ENCODE measurements at places on chromosomes 12 and 14.
A peak's percentile ranks its signal among the peaks of the same experiment; 100 is the strongest.

DNA sequence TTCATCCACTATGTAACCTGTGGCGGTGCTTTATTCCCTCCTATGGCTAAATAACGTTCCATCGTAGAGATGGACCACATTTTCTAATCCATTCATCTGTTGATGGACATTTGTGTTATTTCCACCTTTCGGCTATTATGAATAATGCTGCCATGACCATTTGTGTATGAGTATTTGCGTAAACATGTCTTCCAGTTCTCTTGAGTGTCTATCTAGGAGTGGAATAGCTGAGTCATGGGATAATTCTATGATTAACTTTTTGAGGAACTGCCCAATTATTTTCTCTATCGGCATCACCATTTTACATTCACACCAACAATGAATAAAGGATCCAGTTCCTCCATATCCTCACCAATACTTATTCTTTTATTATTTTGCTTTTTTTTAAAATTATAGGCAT is 261.9 kb upstream of the SFSWAP start:
- no peak for DNase-seq

DNA sequence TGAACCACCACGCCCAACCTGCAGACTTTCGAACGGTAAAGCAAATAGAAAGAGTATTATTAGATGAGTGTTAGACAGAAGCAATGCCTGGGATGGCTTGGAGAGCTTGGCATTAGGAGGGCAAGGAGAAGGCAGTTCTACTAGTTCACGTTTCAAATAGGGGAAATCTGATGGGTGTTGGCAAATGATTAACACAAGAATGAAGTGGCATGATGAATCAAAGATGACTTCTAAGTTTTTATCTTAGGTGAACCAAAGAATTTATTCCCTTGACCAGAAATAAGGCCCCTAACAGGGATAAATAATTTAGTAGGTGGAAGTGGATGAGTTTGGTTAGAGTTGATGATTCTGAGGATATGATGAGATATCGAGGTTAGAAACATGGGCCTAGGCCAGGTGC is 38.5 kb downstream of the DRAM1 start:
- DNase-seq, result no peak

- DNase-seq, result no peak
Observed at GRCh38 chr14:71438684-71439083, 493.5 kb upstream of the RGS6 start.

DNA sequence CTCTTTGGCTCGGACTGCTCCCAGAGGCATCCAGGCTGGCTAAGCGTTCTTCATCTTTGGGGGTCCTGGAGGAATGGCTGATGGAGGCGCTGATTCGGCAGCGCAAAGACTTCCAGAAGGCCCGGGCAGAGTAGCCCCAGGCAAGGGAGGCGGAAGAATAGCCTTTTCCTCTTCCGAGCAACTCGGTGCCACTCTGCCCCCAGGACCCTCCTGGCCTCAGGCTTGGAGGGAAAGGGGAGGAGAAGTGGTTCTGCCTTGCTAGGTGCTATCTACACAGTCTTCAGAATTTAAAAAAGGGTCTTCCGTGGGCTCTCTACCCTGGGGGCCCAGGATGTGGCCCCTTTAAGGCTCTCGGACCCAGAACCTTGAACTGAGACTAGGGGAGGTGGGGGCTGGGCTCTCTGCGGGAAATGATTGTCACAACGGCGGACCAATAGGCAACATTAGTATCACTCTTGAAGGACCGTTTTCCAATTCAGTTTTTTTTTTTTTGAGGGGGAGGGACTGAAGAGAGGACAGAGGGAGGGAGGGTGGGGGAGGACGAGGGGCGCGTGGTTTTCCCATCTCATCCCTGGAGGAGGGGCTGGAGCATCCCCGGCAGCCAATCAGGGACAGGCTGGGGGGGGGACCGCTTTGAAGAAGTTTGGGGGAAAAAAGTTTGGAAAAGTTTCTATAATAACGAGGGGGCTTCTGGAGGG is at the start of gene NFATC4:
NFATC4 (plus strand) TSS at position 671 of the 698 bp plus-strand sequence. CDS start 157 bp downstream, outside the sequence.
- no peak for DNase-seq

- DNase-seq, result no peak
Observed at GRCh38 chr12:39813776-39814175, 194.2 kb upstream of the ABCD2 start.

DNA sequence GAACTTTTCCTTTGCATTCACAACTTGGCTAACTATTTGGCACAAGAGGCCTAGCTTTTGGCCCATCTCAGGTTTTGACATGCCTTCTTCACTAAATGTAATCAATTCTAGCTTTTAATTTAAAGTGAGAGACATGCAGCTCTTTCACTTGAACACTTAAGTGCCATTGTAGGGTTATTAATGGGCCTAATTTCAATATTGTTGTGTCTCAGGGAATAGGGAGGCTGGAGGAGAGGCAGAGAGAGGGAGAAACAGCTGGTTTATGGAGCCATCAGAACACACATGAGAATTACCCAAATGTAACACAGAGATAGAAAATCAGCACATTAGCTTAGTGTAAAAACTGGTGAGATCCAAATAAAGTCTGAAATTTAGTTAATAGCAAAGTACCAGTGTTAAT is 157.4 kb downstream of the RPAP3 start:
- DNase-seq, result no peak

DNA sequence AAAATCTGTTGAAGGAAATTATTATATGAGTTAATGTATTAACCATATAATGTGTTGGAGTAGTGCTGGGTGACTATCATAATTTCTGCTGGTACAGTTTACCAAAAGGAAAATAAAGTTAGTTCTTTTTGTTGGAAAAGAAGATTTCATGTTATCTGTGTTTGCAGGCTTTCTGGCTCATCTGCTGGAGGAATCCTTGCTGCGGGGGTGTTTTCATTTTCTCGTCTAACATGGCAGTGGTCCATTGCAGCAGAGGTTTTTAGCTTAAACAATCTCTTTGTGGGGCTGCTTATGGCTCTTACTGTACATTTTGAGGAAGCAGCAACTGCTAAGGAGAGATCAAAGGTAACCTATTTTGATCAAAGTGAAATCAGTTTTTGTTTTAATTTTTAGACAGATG is 24.1 kb downstream of the TMEM260 start:
- no peak for DNase-seq

- DNase-seq, result no peak
Observed at GRCh38 chr14:65320661-65321308, 91.7 kb upstream of the FUT8 start.

DNA sequence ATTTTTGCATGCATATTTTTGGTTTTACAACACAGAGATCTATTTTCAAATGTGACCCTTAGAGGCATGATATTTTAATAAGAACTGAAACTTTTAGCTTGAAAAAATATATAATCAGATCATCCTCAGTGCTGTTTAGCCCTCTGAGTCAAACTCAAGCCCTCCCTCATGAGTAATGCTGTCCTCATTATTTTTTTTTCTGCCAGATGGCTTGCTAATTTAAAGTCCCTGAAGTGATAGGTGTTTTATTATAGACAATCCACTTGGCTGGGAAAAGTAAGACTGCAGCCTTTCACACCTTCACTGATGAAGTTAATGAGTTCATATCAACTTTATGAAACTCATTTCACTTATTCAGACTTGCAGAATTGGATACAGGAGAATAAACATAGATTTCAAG is 227.7 kb downstream of the SLC16A7 start:
- DNase-seq, result no peak

DNA sequence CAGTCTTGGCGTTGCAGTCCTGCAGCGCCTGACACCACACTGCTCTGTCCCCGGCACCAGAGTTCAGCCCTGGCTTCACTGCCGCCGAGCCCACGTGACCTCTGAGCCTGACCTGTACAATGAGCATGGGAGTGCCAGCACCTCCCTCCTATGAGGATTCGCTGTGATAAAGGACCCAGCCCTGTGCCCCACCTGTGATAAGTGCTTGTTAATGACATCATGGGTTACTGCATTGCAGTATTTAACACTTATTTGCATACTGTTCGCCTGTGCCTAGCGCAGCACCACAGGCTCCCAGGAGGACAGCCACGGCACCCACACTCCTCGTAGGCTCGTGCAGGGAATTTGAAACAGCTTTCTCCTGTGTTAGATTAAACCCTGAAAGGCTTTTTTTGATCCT is 118.2 kb upstream of the GSC start:
- no peak for DNase-seq

- DNase-seq, result no peak
Observed at GRCh38 chr14:94171208-94171607, 2.9 kb upstream of the PPP4R4 start.

DNA sequence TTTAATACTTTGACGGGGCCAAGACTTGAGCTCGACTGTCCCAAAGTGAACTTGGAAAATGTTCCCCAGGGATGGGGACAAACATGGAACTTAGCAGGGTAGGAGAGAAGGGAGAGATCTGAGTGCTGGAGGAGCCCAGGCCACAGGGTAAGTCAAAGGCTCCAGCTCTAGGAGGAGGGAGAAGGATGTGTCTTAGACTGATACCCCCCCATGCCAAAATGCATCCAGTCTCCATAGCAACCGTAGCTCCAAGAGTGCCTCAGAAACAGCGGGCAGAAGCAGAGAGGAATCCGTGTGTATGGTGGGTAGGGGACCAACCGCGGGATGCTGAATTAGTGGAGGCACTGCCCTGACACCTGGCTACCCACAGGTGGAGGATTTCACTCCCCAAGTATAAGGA is 845 bp upstream of the AGAP2 start:
- DNase-seq, result no peak

DNA sequence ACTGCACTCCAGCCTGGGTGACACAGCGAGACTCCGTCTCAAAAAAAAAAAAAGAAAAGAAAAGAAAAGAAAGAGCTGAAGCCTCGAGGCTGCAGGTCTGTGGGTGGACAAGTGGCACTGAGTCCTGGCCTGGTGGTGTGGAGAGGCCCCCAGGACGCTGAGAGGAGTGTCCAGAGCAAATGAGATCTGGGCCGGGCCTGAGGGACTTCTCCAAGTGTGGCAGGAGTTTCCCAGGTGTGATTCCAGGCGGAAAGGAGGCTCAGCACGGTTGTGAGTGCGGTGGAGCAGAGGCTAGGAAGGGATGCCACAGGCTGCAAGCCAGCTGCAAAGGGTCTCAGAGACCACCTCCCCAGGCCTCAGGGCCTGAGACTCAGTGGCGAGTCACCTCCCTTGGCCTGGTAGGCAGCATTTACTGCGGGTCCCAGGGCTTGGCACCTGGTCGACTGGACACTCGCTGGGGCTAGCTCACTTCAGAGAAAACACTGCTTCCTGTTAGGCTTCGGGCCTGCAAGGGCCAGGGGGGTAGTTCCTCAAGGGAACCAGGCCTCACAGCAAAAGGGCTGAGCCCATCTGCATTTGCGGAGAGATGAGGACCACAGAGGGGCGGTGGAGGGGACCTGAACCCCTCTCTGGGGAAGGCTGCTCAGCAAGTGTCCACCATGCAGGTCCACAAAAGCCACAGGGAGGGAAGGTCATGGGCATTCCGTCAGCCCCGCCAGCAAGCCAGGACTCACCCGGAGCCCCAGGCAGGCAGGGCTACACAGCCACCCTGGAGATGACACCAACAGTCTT is 11.7 kb downstream of the TTC7B start:
- DNase-seq, result no peak

DNA sequence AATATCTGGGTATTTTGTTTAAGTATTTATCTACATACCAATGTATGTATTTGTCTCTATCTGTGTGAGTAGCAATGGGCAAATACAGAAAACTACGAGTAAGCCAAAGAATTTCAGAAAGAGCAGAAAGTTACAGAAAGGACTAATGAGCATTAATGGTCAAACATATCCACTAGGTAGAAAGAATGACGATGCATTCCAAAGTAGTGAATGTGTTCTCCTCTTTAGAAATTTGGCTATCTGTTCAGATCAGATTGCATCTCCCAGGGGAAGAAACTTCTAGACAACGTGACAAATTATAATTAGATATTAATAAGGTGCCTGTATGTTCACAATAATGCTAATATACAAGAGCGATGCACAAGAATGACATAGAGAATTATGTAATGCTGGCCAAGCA is 194.5 kb upstream of the GZMB start:
- DNase-seq, result no peak

- DNase-seq, result no peak
Observed at GRCh38 chr12:80708259-80708974, 983 bp downstream of the MYF6 start.

DNA sequence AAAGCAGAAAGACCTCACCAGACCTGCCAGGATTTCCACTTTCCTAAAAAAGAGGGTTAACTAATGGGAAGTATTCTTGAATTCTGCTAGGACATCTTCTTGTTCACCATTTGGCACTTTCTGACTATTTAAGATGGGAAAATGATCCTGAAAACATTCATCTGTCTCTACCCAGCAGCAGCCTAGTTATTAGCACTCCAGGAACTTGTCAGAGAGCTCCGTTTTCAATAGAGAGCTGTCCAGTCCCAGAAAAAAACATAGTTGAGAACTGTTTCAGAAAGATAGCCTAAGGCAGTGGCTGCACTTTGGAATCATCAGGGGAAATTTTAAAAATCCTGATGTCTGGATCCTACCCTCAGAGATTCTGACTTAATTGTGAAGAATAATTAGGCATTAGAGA is 22.1 kb upstream of the CEP83 start:
- no peak for DNase-seq

GRCh38 chr14:101132588-101132987 is 229.1 kb upstream of the RTL1 start:
- DNase-seq, result no peak

GRCh38 chr12:107884769-107885694 is 110.5 kb downstream of the ASCL4 start:
- DNase-seq, result peak; percentile 10

GRCh38 chr12:122022393-122023338 is 982 bp downstream of the BCL7A start:
- DNase-seq, result no peak

- no peak for DNase-seq
Observed at GRCh38 chr14:100955201-100955600, 51.7 kb upstream of the RTL1 start.

DNA sequence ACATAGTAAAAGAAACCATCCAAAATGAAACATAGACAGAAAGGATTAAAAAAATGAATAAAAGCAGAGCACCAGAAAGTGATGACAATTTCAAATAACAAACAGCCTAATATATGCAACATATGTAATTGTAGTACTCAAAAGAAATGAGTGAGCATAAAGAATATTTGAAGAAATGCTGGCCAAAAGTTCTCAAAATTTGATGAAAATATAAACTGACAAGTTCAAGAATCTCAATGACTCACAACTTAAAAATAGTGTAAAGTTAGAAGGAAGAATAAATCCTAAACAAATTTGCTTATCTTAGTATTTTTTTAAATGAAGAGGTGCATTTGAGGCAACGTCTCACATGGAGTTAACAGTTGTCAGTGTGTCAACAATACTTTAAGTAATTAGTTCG is 498.9 kb downstream of the SLC6A15 start:
- no peak for DNase-seq

- DNase-seq, result no peak
Observed at GRCh38 chr14:65131301-65131701, 29.0 kb upstream of the MAX start.

DNA sequence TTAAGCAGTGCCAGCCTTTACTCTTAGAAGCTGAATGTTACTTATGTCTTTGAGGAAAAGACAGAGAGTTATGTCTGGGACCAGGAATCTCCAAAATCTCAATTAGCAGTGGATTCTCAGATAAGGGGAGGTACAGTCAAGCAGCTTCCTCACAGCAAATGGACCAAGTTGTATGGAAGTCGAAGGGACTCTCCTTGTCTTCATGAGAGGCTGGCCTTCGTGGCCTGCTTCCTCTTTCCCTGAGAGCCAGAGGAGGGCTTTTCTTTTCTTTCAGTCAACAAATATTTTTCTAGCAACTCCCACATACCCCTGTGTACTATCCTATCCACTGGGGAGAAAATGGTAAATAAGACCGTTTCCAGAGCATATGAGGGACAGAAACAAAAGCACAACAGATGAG is 6.6 kb upstream of the WNT5B start:
- DNase-seq, result no peak

GRCh38 chr14:91829511-91829910 is 37.8 kb downstream of the TC2N start:
- no peak for DNase-seq

All from activated CD4-positive, alpha-beta T cell treated with anti-CD3 and anti-CD28 coated beads for 4 hours (primary cell).